ENCODE measurements at places on chromosomes 12 and 14. TPM values are rescaled to one million over a fixed set of nuclear protein-coding genes. Genes with fewer than 3 reads are reported as not detected.

GRCh38 chr12:24278832-24279231 is 329.4 kb upstream of the SOX5 start:
- no peaks in the 10 kb centered on the region for H3K27me3 ChIP-seq
- no peaks in the 10 kb centered on the region for H3K36me3 ChIP-seq
- DNase-seq: no peak
- H3K4me1 ChIP-seq: no peaks in the 10 kb centered on the region

The NXPH4 gene
- not detected for total RNA-seq

The PTPRR gene
- total RNA-seq: 0.84 TPM

The ABHD4 gene
- total RNA-seq: 31.9 TPM

DNA sequence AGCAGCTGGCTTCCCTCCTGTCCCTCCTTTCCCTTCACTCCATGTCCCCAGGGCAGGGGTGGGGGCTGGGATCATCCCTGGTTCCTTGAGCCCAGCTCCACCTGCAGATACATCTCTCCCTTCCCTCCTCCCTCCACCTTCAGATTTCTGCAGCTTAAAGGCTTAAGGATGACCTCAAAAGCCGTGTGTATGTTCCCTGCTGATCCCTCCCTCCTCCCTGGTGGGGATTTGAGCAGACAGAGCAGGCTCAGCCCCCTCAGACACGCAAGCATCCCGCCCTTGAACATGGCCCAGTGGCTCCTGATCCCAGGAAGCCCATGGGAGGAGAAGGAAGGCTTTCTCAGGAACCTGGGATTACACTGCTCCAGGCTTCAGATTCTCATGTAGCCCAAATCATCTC is 82.9 kb upstream of the RIN3 start:
- no peaks in the 10 kb centered on the region for H3K36me3 ChIP-seq
- H3K27ac ChIP-seq: no peak overlapping the region
- H3K4me3 ChIP-seq: no peak overlapping the region
- no peak for DNase-seq
- peaks cover 17% of the 10 kb centered on the region for H3K4me1 ChIP-seq

DNA sequence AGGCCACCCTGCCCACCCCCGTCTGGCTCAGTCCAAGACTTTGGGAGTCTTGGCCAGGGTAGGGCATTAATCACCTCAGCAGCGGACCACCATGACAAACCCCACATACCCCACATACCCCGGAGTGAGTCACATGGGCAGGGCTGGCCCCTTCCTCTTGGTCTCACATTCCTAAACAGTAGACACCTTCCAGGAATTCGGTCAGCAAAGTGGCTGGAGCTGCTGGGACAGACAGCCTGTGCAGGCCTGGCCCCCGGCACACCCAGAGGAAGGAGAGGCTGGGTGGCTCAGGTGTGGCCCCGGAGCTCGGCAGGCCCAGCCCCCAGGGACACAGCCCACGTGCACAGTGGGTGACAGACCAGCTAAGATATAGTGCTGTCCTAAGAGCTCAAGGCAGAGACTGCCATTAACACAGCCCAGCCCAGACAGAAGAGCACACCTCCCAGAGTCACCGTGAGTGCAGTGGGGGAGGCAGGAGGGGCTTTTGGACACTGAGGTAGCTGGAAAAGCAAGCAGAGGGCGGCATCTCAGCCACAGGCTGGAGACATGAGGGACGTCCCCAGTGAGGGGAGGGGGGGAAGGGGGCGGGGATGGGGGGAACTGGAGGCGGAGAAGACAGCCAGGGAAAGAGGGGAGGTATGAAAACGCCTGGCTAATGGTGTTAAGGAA is 24.0 kb downstream of the CCDC85C start:
- peaks cover 63% of the 10 kb centered on the region for H3K4me1 ChIP-seq
- H3K4me3 ChIP-seq: no peak overlapping the region
- peak overlapping the region; percentile 90 for H3K27ac ChIP-seq
- H3K27me3 ChIP-seq: no peaks in the 10 kb centered on the region
- DNase-seq: no peak

- H3K27ac ChIP-seq: no peak overlapping the region
- peak overlapping the region; percentile 85 for H3K4me3 ChIP-seq
- H3K4me1 ChIP-seq: peaks cover 45% of the 10 kb centered on the region
- DNase-seq: no peak
- H3K27me3 ChIP-seq: no peaks in the 10 kb centered on the region
These were observed 420 bp upstream of the PPP1R1A start for GRCh38 chr12:54588890-54589267.

GRCh38 chr14:53947452-53948204 is 9.0 kb downstream of the BMP4 start:
- peaks cover 11% of the 10 kb centered on the region for H3K4me1 ChIP-seq
- no peak overlapping the region for H3K27ac ChIP-seq
- no peak overlapping the region for H3K4me3 ChIP-seq
- H3K27me3 ChIP-seq: no peaks in the 10 kb centered on the region
- no peaks in the 10 kb centered on the region for H3K36me3 ChIP-seq

DNA sequence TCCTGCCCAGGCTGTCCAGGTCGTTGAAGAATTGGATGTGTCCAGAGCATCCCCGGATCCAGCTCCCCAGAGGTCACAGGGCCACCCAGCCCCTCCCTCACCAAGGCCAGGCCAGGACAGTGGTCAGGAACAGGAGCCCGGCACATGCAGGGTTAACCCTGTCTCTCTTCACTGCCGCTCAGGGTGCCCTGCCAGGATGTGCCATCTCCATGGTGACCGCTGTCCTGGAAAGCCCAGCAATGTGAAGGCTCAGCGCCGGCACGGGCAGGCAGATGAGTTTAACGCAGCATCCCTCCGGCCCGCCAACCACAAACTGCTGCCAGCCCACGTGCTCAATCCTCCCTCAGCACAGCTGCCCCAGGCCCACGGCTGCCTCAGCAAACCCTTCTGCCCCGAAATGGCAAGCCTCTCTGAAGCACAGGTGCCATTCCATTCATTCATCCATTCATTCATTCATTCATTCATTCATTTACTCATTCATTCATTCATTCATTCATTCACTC is 4.4 kb downstream of the TMEM179 start:
- no peak overlapping the region for H3K4me3 ChIP-seq
- peaks cover 10% of the 10 kb centered on the region for H3K4me1 ChIP-seq
- peaks cover 100% of the 10 kb centered on the region for H3K27me3 ChIP-seq
- no peak overlapping the region for H3K27ac ChIP-seq
- no peaks in the 10 kb centered on the region for H3K36me3 ChIP-seq
- DNase-seq: no peak

The CYP46A1 gene
- 2.2 TPM for total RNA-seq

DNA sequence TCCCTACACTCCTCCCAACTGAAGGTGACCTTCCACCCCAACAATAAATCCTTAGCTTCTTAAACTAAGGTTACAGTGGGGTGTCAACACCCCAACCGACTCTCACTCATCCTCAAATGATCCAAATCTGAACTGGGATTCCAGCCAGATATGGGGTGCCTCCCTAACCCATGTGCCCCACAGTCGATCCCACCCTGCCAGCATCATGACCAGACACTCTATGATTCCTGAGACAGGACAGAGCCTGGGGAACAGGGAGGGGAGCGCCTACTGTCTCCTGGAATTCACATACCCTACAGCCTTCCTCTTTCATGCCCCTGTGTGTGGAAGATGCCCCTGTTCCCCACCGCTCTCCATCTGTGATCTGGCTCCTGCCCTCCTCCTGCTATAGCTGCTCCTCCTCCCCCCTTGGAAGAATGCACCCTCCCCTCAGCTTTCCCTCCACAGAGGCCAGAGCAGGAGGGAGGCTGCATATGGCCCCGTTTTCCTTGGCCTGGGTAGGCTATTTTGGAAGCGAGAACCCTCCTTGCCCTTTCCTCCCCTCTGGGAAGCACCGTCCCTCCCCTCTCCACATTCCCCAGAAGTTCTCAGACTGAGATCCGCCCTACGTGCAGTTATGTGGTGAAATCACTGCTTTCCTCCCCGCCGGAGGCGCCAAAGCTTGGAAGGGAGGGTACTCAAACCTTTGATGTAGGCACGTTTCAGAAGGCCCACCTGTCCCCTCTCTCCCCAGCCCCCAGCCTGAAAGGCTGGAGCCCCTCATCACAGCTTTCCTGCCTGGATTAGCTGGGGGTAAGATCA is 48.0 kb downstream of the SMUG1 start:
- H3K4me1 ChIP-seq: peaks cover 9% of the 10 kb centered on the region
- peak overlapping the region; percentile 68 for H3K27ac ChIP-seq
- no peaks in the 10 kb centered on the region for H3K27me3 ChIP-seq
- no peak for DNase-seq

GRCh38 chr14:71610797-71611196 is 321.4 kb upstream of the RGS6 start:
- no peak for DNase-seq
- no peaks in the 10 kb centered on the region for H3K36me3 ChIP-seq
- no peaks in the 10 kb centered on the region for H3K27me3 ChIP-seq
- H3K4me1 ChIP-seq: peaks cover 21% of the 10 kb centered on the region
- no peak overlapping the region for H3K27ac ChIP-seq

DNA sequence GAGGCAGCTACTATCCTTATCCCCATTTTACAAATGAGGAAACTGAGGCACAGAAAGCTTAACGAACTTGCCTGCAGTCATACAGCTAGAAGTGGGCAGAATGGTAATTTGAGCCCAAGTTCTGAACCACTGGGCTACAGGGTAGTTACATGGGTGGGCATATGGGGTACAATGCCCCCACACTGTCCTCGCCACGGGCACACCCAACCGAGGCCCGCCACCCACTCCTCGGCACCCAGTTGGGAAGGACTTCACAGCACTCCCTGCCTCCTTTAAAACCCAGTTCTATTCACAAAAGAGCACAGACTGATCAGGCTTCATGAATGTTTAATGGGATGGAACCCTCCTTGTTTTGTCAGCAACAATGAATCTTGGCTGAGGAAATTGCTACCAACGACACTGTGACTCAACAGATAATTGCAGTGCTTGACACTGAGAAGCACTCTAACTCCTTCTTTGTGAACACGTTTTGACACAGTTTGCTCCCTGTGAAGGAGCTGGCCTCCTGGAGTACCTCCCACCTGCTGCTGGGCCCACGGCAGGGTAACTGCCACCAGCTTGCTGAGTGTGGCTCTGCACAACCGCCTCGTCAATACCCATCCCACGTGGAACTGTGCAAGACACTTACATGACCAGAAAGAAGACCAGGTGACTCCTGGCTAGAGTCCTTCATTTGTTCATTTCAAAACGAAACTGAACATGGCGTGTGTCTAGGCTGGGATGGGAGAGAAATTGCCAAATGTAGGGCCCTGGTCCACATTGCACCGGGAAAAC is 63.5 kb downstream of the CLMN start:
- DNase-seq: no peak
- no peaks in the 10 kb centered on the region for H3K27me3 ChIP-seq

The RNASE2 gene
- total RNA-seq: not detected

GRCh38 chr14:65065719-65066118 is 36.6 kb downstream of the MAX start:
- H3K36me3 ChIP-seq: peaks cover 77% of the 10 kb centered on the region
- no peak overlapping the region for H3K4me3 ChIP-seq
- DNase-seq: no peak
- H3K4me1 ChIP-seq: peaks cover 8% of the 10 kb centered on the region

DNA sequence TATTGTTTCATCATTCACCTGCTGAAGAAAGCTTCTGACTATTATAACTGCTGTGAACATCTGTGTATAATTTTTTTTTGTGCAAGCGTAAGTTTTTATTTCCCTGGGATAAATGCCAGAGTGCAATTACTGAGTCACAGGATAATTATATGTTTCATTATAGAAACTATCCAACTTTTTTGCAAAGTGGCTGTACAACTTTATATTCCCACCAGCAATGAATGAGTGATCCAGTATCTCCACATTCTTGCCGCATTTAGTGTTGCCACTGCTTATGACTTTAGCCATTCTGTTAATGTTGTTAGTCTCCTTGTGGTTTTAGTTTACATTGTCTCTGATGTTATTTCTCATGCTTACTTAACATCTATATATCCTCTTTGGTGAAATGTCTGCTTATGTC is 88.1 kb upstream of the CCDC175 start:
- H3K4me3 ChIP-seq: no peak overlapping the region
- H3K27me3 ChIP-seq: no peaks in the 10 kb centered on the region
- no peak for DNase-seq
- H3K4me1 ChIP-seq: no peaks in the 10 kb centered on the region

- H3K4me3 ChIP-seq: no peak overlapping the region
- H3K27ac ChIP-seq: no peak overlapping the region
- no peak for DNase-seq
- H3K27me3 ChIP-seq: no peaks in the 10 kb centered on the region
These were observed 5.7 kb upstream of the VTI1B start for GRCh38 chr14:67680121-67680602.

The ENDOU gene
- 0.39 TPM for total RNA-seq

The IFT81 gene
- total RNA-seq: 15.1 TPM

The ULK1 gene
- total RNA-seq: 18.4 TPM

The RGS6 gene
- total RNA-seq: 2.4 TPM

Measured in esophagus muscularis mucosa (tissue), 4 donors.